ENCODE measurements at places on chromosomes 6 and 20. TPM values are rescaled to one million over a fixed set of nuclear protein-coding genes. Genes with fewer than 3 reads are reported as not detected.

The PLAGL1 gene
- 8.9 TPM for total RNA-seq

The NKX2-2 gene
- total RNA-seq = not detected

The C6orf58 gene
- not detected for total RNA-seq

The APOM gene
- total RNA-seq = 3.6 TPM

Data from bronchus fibroblast of lung (primary cell).